ENCODE measurements at places on chromosomes 1 and 21. TPM values are rescaled to one million over a fixed set of nuclear protein-coding genes. Genes with fewer than 3 reads are reported as not detected.

GRCh38 chr21:37644636-37645035 lies 271.6 kb downstream of the KCNJ6 start:
- no peak overlapping the region for H3K27ac ChIP-seq
- no peaks in the 10 kb centered on the region for H3K4me1 ChIP-seq
- no peak for ATAC-seq
- no peaks in the 10 kb centered on the region for H3K36me3 ChIP-seq
- H3K27me3 ChIP-seq = peaks cover 40% of the 10 kb centered on the region
- H3K4me3 ChIP-seq = no peak overlapping the region

DNA sequence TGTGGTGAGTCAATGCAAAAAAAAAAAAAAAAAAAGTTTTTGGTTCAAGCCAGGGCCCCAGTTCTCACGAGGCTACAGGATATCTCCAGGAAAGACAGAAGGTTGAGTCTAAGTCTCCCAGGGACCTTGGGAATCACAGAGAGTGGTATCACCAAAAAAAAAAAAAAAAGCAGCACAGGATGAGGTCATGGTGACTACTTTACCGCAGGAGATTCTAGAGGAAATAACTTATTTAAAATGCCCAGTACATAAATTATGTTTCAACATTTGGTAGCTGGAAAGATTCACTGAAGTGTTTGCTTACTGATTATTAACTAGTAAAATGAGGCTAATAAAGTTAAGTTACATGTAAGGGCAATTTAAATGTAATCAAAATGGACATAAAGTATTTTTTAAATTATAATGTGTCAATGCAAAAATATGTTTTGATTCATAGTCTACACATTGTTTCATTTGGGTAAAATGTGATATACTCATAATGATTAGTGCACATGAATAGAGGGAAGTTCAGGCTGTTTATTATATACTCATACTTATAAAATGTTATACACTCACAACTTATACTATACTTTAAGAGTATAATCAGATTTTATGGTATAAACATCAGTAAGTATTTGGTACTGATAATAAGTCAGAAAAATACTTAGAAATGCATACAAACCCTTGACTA lies 84.1 kb downstream of the PLPPR5 start:
- H3K4me1 ChIP-seq = no peaks in the 10 kb centered on the region
- ATAC-seq = no peak
- H3K27me3 ChIP-seq = no peaks in the 10 kb centered on the region
- H3K36me3 ChIP-seq = no peaks in the 10 kb centered on the region

- no peak overlapping the region for H3K4me3 ChIP-seq
- H3K4me1 ChIP-seq = no peaks in the 10 kb centered on the region
- H3K36me3 ChIP-seq = no peaks in the 10 kb centered on the region
- ATAC-seq = no peak
These were observed 14.8 kb upstream of the HHAT start for GRCh38 chr1:210313921-210314320.

The RAP1GAP gene
- total RNA-seq = 0.45 TPM

DNA sequence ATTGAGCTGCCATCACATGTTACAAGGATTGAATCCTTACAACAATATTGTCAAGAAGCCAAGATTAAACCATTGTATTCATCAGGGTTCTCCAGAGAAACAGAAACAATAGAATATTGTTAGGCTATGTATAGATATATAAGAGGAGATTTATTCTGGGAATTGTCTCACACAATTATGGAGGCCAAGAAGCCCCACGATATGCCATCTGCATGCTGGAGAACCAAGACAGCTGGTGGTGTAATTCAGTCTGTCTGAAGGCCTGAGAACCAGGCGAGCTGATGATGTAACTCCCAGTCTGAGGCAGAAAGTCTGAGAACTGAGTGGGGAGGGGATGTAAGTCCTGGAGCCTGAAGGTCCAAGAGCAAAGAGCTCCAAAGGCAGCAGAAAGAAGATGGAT lies 14.5 kb upstream of the TTF2 start:
- no peaks in the 10 kb centered on the region for H3K4me1 ChIP-seq
- no peak overlapping the region for H3K27ac ChIP-seq
- H3K36me3 ChIP-seq = no peaks in the 10 kb centered on the region
- no peak overlapping the region for H3K4me3 ChIP-seq
- no peaks in the 10 kb centered on the region for H3K27me3 ChIP-seq
- no peak for ATAC-seq

The GPR157 gene
- 16.0 TPM for total RNA-seq

DNA sequence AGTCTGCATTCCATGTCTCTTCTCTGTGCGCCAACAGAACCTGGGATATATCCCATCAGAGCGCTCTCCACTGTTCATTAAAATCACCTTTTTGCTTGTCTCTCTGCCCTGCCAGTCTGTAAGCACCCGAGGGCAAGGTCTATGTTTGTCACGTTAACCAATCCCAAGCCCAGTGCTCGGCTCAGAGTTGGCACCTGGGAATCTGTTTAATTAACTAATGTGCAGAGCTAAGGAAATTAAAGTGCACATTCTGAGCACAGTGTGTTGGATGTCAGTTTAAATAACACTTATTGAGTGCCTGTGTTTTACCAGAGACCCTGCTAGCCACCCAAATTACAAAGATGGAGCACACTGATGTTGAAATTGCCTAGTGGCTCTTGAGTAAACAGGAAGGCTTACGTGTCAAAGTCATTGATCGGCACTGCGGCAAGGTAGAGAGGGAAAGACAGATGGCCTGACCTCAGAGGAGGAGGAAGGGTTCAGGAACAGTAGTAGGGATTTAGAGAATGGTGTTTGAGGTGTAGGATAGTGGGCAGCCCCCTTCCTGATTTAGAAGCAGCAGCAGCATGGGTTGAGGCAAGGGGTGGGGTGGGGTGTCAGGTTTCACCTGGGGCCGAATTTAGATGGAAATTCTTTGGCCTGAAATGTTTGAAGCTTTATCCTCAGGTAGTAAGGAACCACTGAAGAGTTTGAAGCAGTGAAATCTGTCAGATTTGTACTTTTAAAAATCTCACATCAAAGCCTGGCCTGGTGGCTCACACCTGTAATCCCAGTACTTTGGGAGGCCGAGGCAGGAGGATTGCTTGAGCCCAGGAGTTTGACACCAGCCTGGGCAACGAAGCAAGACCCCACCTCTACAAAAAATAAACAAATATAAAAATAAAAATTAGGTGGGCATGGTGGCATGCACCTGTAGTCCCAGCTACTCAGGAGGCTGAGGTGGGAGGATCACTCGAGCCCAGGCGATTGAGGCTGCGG lies 7.7 kb downstream of the ARMH1 start:
- H3K4me1 ChIP-seq = no peaks in the 10 kb centered on the region
- no peak overlapping the region for H3K4me3 ChIP-seq
- H3K27ac ChIP-seq = no peak overlapping the region
- H3K36me3 ChIP-seq = no peaks in the 10 kb centered on the region
- no peak for ATAC-seq

The PLPPR4 gene
- not detected for total RNA-seq

The PLA2G2F gene
- not detected for total RNA-seq

DNA sequence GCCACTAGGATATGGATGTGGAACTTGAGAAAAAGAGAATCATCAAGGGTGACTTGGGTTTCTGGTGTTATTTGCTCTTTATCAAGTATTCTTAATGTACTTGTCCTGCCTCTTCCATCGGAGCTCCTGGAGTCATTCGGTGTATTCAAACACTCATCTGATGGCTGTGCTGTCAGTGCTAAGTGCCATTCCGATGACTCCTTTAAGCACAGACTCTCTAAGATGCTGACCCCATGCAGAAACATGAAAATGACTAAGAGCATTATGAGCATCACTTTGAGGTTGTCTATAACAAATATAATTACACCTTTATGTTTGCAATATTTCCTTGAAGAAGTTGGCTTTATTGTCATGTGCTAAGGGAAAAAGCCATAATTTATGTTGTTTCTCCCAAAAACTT lies 11.3 kb upstream of the RPL5 start:
- no peaks in the 10 kb centered on the region for H3K4me1 ChIP-seq
- H3K4me3 ChIP-seq = no peak overlapping the region
- no peaks in the 10 kb centered on the region for H3K36me3 ChIP-seq

The GSTM5 gene
- total RNA-seq = not detected

DNA sequence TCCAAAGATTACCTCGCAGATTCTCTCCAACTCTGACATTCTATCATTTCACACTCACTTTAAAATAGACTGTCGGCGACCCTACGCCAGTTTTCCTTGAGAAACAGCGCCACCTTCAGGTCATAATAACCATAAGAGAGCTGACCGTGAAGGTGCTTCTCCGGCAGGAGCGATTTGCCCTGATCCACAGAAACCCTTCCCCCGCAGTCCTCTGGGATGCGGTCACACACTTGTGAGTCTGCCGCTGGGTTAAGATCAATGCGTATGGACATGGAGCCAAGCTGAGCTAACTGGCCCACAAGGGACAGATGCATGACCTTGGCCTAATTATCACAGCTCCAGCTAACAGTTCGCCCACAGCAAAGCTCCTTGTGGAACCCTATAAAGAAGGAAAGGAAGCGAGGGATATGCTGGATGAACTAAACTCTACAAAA lies 32.8 kb upstream of the IFNAR2 start:
- peaks cover 5% of the 10 kb centered on the region for H3K4me1 ChIP-seq
- ATAC-seq = peak; percentile 64
- no peak overlapping the region for H3K4me3 ChIP-seq
- no peaks in the 10 kb centered on the region for H3K27me3 ChIP-seq
- no peak overlapping the region for H3K27ac ChIP-seq

- no peak for ATAC-seq
- H3K4me1 ChIP-seq = no peaks in the 10 kb centered on the region
- H3K36me3 ChIP-seq = peaks cover 79% of the 10 kb centered on the region
- no peak overlapping the region for H3K4me3 ChIP-seq
- no peak overlapping the region for H3K27ac ChIP-seq
- no peaks in the 10 kb centered on the region for H3K27me3 ChIP-seq
These were observed 38.0 kb upstream of the MAGOH start for GRCh38 chr1:53276153-53276901.

DNA sequence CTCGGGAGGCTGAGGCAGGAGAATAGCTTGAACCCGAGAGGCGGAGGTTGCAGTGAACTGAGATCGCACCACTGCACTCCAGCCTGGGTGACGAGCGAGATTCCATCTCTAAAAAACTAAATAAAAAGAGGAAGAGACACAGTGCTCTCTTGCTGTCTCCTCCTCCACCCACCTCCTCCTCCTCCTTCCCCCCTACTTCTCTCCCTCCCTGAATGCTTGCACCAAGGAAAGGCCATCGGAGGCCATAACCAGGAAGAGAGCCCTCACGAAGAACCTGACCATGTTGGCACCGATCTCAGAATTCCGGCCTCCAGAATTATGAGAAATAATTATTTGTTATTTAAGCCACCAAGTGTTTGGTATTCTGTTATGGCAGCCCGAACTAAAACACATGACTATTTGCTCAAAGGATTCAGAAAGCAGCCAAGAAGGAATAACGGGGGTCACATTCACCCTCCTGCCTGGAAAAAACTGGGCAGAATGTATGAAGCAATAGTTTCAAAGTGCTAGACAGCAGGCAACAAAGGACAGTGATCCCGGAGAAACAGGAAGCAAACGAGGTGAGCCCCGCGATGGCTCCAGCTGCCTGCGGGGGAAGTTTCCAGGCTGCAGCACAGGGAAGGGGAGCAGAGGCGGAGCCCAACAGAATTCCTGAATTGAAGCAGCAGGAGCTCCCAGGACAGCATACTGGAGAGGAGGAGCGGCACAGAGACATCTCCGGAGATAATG lies 35.8 kb downstream of the LDLRAD1 start:
- no peak overlapping the region for H3K4me3 ChIP-seq
- H3K27ac ChIP-seq = no peak overlapping the region
- no peaks in the 10 kb centered on the region for H3K36me3 ChIP-seq
- ATAC-seq = no peak

The HMCN1 gene
- total RNA-seq = 0.06 TPM

- no peak overlapping the region for H3K4me3 ChIP-seq
- H3K36me3 ChIP-seq = no peaks in the 10 kb centered on the region
- H3K27ac ChIP-seq = no peak overlapping the region
- H3K4me1 ChIP-seq = peaks cover 4% of the 10 kb centered on the region
- no peak for ATAC-seq
- H3K27me3 ChIP-seq = no peaks in the 10 kb centered on the region
These were observed 8.6 kb upstream of the COL6A2 start for GRCh38 chr21:46089285-46089684.

The ESRRG gene
- not detected for total RNA-seq

DNA sequence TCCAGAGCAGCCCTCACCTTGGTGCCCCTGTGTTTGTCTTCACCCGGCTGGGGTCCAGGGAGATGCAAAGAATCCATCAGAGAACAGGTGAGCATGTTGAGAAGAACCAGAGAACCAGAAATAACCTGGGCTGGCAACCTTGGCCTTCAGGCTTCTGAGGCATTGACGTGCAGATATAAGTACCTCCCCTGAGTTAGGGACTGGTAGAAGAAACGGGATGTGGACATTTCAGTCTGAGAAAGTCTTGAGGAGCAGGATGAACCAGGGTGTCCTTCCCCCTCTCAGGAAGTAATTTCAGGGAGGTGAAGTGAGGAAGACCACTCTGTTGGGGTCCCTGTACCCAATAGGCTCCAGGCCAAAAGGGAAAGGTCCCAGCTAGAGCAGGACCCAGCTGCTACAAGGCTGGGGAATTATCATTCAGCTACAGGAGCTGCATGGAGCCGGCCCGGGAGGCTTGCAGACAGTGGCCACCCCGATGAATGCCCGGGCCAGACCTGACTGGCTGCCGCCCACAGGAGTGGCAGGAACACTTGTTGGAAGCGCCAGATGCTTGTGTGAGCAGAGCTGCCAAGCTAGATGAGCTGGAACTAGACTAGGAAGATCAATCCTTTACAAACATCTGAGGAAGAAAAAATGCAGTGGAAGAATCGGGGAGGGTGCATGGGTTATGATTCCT lies 1.7 kb upstream of the AURKAIP1 start:
- H3K4me1 ChIP-seq = no peaks in the 10 kb centered on the region
- H3K27ac ChIP-seq = peak overlapping the region; percentile 36
- H3K4me3 ChIP-seq = peak overlapping the region; percentile 92
- ATAC-seq = no peak

GRCh38 chr1:174976436-174977108 lies 23.2 kb upstream of the CACYBP start:
- peak overlapping the region; percentile 13 for H3K27ac ChIP-seq
- H3K4me3 ChIP-seq = peak overlapping the region; percentile 13
- peaks cover 30% of the 10 kb centered on the region for H3K4me1 ChIP-seq
- H3K27me3 ChIP-seq = no peaks in the 10 kb centered on the region
- ATAC-seq = peak; percentile 97
- peaks cover 78% of the 10 kb centered on the region for H3K36me3 ChIP-seq

- peaks cover 16% of the 10 kb centered on the region for H3K4me1 ChIP-seq
- no peaks in the 10 kb centered on the region for H3K27me3 ChIP-seq
- no peak overlapping the region for H3K4me3 ChIP-seq
These were observed 3.3 kb downstream of the ECHDC2 start for GRCh38 chr1:52918201-52918600.

DNA sequence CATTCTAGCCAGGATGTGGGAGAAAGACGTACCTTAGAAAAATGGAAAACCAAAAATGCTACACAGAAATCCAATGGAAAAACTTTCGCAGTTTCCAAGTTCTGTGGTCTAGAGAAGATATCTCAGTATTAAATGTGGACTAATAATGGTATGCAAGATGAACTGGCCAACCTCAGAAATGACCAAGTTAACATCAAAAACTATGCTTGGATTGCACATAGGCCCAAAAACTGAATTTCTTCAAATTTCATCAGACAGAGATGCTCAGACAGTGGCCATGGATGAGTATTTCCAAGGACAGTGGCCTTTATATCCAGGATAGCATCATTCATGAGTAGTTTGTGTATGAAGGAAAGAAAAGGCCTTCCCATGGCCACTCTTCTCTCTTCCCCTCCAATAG lies 132.2 kb downstream of the TIAM1 start:
- H3K27ac ChIP-seq = no peak overlapping the region
- no peak for ATAC-seq
- H3K4me3 ChIP-seq = no peak overlapping the region
- peaks cover 3% of the 10 kb centered on the region for H3K4me1 ChIP-seq

GRCh38 chr1:16302709-16303627 lies 49.3 kb downstream of the FBXO42 start:
- peaks cover 92% of the 10 kb centered on the region for H3K36me3 ChIP-seq
- H3K27ac ChIP-seq = peak overlapping the region; percentile 33
- H3K27me3 ChIP-seq = no peaks in the 10 kb centered on the region
- no peak for ATAC-seq
